Neural crest cell (in vitro differentiated cells): ENCODE measurements at places on chromosomes 13 and 19. TPM values are rescaled to one million over a fixed set of nuclear protein-coding genes. Genes with fewer than 3 reads are reported as not detected.

ZNF625 gene
- 22.8 and 29.0 TPM in 2 replicates for total RNA-seq

ZNF835 gene
- 0.11 TPM in 1 of 2 replicates, not detected in the other for total RNA-seq

KLK11 gene
- total RNA-seq, result not detected in 2 replicates

SAMD4B gene
- 158 and 164 TPM in 2 replicates for total RNA-seq

CAPN12 gene
- not detected in 2 replicates for total RNA-seq

KIR2DL3 gene
- not detected in 2 replicates for total RNA-seq

KANK2 gene
- total RNA-seq, result 32.1 and 34.2 TPM in 2 replicates

RNF113B gene
- total RNA-seq, result not detected in 2 replicates

ACTMAP gene
- 22.7 and 25.1 TPM in 2 replicates for total RNA-seq

LRRC63 gene
- 0.37 and 0.52 TPM in 2 replicates for total RNA-seq

ZNF418 gene
- 21.7 and 30.4 TPM in 2 replicates for total RNA-seq
